Astrocyte of the spinal cord (primary cell): ENCODE measurements at places on chromosomes 6 and 20.

- DNase-seq, result no peak
Measured at GRCh38 chr20:34179637-34180360, 61.4 kb upstream of the ASIP start.

DNA sequence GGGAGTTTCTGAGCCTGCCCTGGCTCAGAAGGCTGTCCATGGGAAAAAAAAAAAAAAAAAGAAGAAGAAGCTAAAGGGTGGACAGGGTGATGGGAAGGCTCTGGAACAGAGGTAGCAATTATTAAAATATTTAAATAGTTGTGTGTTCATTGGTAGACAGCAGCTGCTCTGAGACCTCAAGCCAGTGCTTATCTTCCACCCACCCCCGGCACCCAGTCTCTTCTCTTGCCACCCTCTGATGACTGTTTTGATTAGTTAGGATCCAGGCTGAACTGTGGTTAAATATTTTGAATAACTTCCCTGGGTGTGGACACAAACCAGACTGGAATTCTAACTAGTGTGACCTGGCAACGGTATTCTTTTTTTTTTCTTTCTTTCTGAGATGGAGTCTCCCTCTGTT, 16.9 kb upstream of the SRSF3 start:
- DNase-seq, result peak; percentile 80

GRCh38 chr6:131811500-131811899, 3.7 kb downstream of the ENPP1 start:
- DNase-seq, result no peak

DNA sequence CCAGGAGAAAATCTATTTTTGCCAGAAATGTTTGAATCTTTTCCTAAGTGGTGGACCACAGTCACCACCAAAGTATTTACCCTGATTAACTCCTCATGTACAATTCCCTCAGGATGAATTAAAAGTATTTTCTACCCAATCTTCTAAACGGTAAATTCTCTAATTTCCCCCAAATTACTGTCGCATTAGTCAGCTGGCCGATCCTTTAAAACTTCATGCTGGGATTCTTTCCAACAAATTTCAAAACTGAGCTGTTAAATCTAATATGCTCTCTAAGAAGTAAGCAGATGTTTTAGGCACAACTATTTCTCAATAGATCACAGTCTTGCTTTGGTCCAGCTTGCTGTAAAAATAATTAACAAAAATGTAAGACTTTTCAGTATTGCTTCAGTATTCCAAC, 447.2 kb downstream of the FRK start:
- peak; percentile 92 for DNase-seq

- no peak for DNase-seq
Measured at GRCh38 chr6:16187176-16187575, 51.2 kb upstream of the GMPR start.

- DNase-seq, result no peak
Measured at GRCh38 chr6:158808941-158809678, 10.1 kb downstream of the EZR start.

DNA sequence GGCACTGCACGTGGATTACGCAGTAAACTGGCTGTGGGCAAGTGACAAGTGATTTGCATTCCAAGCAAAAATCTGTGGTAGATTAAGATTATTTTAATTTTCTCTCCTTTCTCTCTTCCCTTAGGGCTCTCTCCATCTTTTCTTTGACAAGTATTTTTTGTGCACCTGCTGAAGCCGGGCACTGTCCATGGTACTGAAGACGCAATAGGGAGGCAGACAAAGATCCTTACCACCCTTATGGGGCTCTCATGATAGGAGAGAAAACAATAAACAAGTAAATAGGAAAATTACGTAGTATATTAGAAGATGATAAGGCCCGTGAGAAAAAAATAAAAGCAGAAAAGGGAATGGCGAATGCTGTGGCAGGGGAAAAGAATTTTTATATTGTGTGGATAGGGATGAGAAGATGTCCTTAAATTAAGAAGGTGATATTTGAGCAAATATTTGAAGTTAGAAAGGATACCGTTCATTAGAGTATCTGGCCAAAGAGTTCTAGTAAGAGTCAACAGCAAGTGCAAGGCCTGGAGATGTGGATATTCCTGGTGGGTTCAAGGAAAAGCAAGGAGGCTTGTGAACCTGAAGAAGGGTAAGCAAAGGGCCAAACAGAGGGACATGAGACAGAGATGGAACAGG, 146.0 kb downstream of the LAMP5 start:
- peak; percentile 5 for DNase-seq

DNA sequence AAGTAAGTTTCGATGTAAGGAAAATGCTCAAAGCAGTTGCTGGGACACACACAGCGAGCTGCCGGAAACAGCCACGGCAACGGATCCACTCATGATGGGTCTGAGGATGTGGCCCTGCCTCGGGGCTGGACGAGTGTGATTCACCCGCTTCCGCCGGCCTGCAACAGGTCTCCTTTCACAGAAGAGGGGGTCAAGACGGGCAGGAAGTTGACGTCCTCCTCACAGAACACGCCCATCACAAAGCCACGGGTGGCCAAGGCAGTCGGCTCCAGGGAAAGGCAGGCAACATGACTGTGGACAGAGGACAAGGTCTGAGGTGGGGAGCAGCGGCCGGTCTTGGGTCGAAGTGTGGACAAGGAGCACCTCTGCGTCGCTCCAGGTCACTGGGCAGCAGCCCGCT, 29.9 kb upstream of the SMOC2 start:
- no peak for DNase-seq

DNA sequence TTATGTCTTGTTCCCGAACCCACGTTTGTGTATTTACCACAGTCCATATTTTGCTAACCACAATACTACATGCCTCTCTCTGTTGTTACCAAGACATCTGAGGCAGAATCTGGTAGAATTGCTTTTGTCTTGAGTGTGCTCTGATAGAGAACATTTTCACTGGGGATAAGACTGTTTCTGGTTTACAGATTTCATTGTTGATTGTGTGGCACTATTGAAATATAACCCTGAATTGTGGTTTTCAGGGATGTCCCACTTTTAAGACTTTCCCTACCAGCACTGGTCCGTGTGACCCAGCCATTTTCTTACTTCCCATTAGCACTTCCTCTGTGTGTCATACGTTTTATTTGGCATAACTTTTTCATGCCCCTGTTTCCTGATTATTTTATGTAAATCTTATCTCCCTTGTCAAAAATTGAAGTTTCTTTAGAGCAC, 12.2 kb downstream of the NCOA7 start:
- DNase-seq, result peak; percentile 67

DNA sequence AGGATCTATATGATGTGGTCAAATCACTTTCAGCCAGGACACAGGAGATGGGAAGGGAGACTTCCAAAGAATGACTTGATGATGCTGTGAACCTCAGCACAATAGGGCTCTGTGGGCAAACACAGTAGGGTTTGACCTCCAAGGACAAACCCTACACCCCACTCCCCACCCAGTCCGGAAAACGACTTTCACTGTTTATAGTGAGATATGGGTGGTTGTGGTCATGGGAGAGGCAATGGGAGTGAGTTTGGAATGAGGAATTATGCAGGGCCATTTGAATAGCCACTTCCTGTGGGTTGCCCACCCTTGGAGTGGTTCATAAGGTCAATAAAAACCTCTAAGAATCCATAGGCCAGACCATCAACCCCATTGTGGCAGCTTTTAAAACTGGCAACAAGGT, 38.4 kb upstream of the PRND start:
- peak; percentile 53 for DNase-seq

GRCh38 chr6:48613231-48613949, 502.4 kb upstream of the PTCHD4 start:
- no peak for DNase-seq

DNA sequence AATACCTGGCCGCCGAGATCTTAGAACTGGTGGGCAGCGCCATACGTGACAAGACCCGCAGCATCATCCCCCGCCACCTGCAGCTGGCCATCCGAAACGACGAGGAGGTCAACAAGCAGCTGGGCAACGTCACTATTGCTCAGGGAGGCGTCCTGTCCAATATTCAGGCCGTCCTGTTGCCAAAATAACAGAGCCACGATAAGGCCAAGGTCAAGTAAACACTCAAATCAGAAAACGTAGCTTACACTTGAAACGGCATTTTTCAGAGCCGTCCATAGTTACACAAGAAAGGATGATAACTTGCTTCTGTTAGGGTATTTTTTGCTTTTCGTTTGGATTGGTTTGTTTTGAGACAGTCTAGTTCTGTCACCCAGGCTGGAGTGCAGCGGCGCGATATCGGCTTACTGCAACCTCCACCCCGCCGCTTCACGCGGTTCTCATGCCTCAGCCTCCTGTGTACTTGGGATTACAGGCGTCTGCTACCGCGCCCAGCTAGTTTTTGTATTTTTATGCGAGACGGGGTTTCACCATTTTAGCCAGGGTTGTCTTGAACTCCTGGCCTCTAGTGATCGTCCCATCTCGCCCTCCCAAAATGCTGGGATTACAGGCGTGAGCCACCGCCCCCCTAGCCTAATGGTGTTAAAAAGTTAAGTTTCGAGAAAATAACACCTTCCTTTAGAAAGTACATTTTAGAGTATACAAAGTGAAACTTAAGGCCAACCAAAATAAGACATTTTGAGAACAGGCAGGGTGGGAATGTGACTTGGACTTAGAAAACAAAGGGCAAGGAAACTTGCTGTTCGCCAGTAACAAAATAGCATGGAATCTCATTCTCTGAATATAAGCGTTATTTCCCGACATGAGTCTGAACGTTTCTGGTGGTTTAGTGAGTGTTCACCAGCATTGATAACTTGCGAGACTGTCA, 42.8 kb upstream of the HFE start:
- peak; percentile 43 for DNase-seq

- no peak for DNase-seq
Measured at GRCh38 chr6:41935193-41935574, 6.4 kb downstream of the CCND3 start.

DNA sequence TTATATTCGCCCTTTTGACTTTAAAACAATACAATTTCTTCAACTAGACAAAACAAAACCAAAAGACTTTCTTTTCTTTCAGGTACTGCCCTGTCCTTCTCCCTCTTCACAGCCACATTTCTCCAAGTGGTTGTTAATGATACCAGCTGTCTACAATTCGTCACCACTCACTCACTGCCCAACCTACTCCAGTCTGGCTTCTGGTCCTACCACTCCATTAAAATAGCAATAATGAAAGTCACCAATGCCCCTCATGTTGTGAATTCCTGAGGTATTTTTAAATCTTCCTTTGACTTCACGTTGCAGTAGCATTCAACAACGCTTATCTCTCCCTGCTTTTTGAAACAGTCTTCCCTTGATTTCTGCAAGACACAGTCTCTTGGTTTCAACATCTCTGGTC, 11.6 kb upstream of the MAN1A1 start:
- DNase-seq, result no peak
